Activated naive CD4-positive, alpha-beta T cell treated with anti-CD3 and anti-CD28 coated beads, Interleukin-2, amount 10 ng/mL, durations not matched to agents 7 days and 5 days (primary cell): ENCODE measurements at places on chromosomes 3 and 15.
A peak's percentile ranks its signal among the peaks of the same experiment; 100 is the strongest.

GRCh38 chr3:87801409-87801808, 257.4 kb downstream of the CGGBP1 start:
- no peak for DNase-seq

- no peak for DNase-seq
Measured at GRCh38 chr3:24589931-24590880, 95.6 kb upstream of the THRB start.

- DNase-seq: no peak
Measured at GRCh38 chr3:3448468-3448867, 269.0 kb upstream of the CRBN start.

GRCh38 chr3:124986192-124987143, 51.9 kb upstream of the MUC13 start:
- no peak for DNase-seq

DNA sequence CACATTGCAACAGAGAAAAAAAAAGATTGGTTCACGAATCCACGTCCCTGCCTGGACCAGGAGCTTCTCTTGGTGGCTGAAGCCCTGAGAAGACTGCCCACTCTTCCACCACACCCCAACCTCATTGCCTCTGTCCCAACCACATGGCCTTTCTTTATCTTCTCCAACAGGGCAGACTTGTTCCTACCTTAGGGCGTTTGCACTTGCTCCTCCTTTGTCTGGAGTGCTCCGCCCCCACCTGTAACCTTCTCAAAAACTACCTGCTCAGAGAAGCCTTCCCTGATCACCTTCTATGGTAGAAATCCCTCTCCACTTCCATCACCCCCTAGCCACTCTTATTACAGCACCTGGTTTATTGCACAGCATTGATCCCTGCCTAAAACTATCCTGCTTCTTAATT, 64.7 kb downstream of the ITGA11 start:
- DNase-seq: no peak

DNA sequence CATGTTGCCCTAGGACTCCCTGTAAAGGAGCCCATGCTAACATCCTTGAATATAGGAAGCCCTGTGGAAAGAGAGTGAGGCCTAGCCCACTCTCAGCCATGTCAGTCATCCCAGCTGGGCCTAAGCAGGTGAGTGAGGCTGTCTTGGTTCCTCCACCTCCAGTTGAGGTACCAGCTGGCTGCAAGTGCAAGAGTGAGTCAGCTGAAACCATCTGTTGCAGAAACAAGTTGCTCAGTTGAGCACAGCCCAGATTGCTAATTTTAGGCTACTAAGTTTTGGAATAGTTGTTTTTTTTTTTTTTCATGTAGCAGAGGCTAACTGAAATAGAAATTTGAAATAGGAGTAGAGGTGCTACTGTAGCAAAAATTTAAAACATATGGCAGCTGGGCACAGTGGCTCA, 43.7 kb upstream of the ADPGK start:
- DNase-seq: no peak

DNA sequence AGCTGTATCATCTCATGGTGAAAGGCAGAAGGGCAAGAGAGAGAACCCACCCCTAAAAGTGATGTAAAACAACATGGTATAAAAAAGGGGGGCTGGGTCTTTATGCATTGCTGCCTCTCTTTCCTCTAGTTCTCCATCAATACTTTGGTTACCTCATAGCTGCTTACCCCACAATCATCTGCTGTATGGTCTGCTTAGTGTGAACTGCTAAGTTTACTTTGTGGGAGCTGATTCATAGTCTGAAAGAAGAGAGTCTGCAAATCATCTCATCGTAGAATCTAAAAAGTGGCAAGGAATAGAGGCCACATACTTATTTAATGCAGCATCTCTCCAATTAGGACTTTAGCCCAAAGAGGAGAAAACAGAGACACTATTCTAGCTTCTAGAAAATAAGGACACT, 546.8 kb downstream of the GBE1 start:
- no peak for DNase-seq

GRCh38 chr3:194203482-194204041, 67.6 kb downstream of the HES1 start:
- peak; percentile 47 for DNase-seq

- no peak for DNase-seq
Measured at GRCh38 chr15:78925956-78926743, 18.7 kb downstream of the CTSH start.

GRCh38 chr15:93126599-93126998, 37.6 kb upstream of the RGMA start:
- no peak for DNase-seq

- DNase-seq: no peak
Measured at GRCh38 chr15:71647487-71647808, 162.9 kb upstream of the NR2E3 start.

- DNase-seq: no peak
Measured at GRCh38 chr3:33218446-33219174, at the start of gene SUSD5. TSS of gene SUSD5 (minus strand) at chr3:33218810. CDS start at chr3:33218797, 13 bp downstream.

DNA sequence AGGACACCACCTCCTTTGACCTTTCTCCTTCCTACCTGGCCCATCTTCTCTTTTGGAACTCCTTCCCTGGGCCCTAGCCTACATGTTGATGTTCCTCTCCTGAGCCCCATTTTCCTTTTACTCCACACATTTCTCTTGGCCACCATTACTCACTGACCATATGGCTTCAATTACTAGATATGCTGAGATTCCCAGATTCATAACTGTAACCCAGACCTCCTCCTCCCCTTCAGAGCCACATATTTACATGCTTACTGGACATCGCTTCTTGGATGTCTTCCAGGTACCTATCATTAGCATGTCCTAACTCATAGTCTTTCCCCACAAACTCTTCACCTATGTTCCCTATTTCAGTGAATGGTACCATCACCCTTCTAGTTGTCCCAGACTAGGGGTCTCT, 24.4 kb upstream of the TRIM59 start:
- no peak for DNase-seq

DNA sequence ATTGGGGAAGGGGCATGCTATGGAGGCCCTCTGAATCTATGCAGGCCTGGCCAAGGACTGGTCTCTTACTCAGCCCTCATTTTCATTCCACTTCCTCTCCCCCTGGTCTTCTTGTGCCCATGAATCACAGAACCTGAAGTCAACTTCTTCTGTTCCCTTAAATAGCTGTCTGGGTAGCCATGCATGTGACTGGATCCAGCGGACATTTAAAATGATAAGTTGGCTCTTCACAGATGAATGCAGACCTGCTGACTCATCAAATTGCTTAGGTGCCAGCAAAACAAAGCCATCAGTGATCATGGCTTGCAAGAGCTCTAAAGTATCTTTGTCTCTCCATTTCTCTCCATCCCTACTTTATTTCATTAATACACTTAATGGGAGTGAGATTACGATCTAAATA, 90.1 kb upstream of the CADPS start:
- no peak for DNase-seq

DNA sequence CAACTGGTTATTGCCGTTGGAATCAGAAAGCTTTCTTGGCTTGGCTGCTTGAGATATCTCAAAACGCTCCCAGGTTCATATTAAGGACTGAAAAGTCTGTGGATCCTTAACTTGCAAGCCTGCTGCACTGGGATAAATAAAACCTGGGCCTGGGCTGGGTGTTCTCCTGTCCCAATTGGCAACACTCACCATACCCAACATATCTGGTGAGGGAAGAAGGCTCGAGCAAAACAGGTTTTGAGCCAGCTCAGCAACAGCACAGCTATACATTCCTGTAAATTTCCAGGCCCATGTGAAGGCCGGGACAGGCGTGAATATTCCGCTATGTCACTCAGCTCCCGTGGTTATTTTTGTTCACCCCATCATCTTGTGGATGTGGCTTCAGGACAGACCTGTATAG, 169.0 kb upstream of the BCL6 start:
- no peak for DNase-seq

GRCh38 chr3:16399473-16399872, 114.0 kb downstream of the RFTN1 start:
- DNase-seq: no peak

DNA sequence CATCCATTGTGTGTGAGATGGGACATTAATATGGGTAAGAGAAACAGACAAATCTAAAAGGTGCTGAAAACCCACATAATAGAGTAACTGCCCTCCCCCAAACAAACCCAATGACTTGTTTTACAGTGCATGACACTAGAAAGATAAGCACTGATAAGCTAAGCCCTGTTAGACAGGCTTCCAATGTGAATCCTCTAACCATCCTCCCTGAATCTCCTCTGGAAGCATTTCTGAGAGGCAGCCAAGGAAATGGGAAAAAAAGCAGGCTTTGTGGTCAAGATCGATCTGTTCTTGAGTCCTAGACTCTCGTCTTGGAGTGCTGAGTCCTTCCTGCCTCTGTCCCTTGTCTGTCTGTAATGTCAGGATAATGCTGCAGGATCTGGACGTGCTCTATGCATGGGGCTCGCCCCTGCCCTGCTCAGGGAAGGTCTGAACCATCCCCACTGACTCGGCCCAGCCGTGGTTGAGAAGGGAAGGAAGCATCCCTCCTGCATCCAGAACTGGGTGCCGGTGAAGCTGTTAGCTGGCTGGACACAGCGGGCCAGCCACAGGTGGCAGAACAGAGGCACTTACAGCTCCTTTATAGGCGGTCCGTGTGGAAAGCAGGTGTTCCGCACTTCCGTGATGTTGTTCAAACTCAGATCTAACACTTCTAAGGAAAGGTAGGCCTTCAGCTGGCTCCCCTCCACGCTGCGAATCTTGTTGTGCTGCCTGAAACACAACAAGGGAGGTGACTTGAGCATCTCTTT, 84.1 kb downstream of the LRIG1 start:
- no peak for DNase-seq

DNA sequence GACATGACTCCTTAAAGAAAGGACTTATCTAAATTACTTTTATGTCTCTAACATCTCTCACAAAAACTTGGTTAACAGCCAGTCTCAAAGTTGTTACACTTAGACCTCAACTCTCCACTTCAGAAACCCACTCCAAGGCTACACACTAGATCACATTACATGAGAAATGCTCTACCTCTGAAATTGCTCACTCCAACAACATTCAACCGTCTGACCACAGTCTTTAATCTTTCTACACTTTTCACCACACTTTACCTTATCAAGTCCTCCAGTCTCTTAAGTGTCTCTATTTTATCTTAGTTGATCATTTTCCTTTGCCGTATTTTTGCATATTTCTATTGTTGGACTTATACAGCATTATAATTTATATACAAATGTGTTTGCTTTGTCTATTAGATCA, 5.8 kb downstream of the SLC12A6 start:
- no peak for DNase-seq

- no peak for DNase-seq
Measured at GRCh38 chr15:35876762-35877161, 330.8 kb upstream of the DPH6 start.

DNA sequence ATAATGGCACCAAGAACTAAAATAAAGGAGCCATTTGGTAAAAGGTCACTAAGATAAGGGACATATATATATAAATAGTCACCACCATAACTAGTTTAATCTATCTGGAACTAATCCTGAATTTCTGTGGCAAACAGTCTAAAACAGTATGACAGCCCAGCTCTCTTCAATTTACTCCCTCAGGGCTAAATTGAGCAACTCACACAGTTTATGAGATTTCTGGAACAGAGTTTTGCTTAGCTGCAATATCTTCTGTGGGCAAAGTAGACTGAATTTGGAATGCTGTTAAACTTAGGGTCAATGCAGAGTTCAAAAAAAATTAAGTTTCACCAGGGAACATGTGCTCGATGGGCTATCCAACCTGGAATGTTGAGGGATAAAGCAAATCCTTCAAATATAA, 70.1 kb upstream of the VEPH1 start:
- no peak for DNase-seq

- DNase-seq: no peak
Measured at GRCh38 chr15:38708672-38709180, 144.1 kb upstream of the RASGRP1 start.

GRCh38 chr3:23252122-23252521, 49.0 kb downstream of the UBE2E2 start:
- DNase-seq: no peak

DNA sequence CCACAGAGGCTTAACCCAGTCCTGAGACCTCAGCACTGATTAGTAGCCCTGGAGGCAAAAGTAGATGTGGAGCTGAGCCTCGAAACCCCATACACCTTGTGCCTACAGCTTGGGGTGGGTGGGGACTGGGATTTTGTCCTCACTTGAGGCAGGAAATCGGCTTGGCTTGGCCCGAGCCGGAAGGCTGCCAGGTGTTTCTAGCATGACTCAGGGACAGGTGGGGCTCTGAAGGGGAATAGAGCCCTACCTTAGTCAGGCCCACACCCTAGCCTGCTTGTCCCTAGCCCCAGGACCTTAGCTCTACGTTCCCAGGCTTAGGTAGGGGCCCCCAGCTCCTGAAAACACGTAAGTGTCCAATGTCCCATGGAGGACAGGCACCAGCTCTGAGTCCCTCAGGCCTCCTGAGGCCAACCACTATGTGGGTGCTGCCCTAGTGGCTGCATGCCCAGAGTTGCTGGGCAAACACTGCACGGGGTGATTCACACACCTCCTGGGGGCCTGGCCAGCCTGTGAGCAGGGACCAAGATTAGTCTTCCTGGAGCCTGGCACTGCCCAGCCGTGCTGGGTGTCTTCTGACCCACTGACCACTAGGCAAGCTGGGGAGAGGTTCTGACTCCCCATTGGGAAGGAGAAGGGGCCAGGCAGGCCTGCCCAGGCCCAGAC, 3.1 kb downstream of the MST1R start:
- DNase-seq: no peak
